Activated T-helper 1 cell treated with anti-CD3 and anti-CD28 coated beads, Interleukin-12 subunit alpha, Interleukin-12 subunit beta, Interleukin-2, Interleukin-4 antibody, amounts not matched to agents 30 ng/mL and 10 ng/mL and 1 ng/mL, durations not matched to agents 14 hours and 24 hours and 36 hours (primary cell): ENCODE measurements at places on chromosomes 3 and 15. TPM values are rescaled to one million over a fixed set of nuclear protein-coding genes. Genes with fewer than 3 reads are reported as not detected.
A peak's percentile ranks its signal among the peaks of the same experiment; 100 is the strongest.

Gene HYAL2
- total RNA-seq, result 15.5 and 16.1 TPM in 2 replicates

Gene RUBCN
- 44.7 and 45.2 TPM in 2 replicates for total RNA-seq

Gene IL5RA
- total RNA-seq, result 0.12 TPM in 1 of 2 replicates, not detected in the other

GRCh38 chr3:150830745-150831144 lies 67.8 kb upstream of the SIAH2 start:
- H3K27me3 ChIP-seq, result peaks cover 6% of the 10 kb centered on the region
- H3K36me3 ChIP-seq, result no peaks in the 10 kb centered on the region
- DNase-seq, result no peak
- no peak overlapping the region for H3K4me3 ChIP-seq
- no peak overlapping the region for H3K27ac ChIP-seq

DNA sequence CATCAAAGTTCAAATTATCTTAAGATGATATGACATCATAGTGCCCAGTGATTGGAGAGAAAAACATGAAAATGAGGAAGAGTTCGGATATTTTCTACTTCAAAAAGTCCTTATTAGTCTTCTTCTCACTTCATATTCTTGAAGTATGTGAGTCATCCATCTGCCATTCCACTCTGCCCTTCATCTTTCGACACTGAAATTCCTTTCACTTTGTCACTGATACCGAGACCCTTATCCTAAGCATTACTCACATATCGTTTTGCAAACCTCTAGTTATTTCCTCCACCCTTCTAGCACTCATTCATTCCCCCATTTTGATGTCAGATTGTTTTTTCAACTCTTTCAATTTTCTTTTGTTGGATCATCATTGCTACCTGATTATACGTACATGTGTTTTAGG lies 4.0 kb downstream of the OR5H14 start:
- no peaks in the 10 kb centered on the region for H3K36me3 ChIP-seq
- H3K4me3 ChIP-seq, result no peak overlapping the region
- peaks cover 2% of the 10 kb centered on the region for H3K27me3 ChIP-seq
- no peak overlapping the region for H3K27ac ChIP-seq
- H3K4me1 ChIP-seq, result no peaks in the 10 kb centered on the region

- no peaks in the 10 kb centered on the region for H3K4me1 ChIP-seq
- no peaks in the 10 kb centered on the region for H3K36me3 ChIP-seq
- no peak for DNase-seq
Observed at GRCh38 chr3:13616359-13616758, 67.4 kb downstream of the FBLN2 start.

DNA sequence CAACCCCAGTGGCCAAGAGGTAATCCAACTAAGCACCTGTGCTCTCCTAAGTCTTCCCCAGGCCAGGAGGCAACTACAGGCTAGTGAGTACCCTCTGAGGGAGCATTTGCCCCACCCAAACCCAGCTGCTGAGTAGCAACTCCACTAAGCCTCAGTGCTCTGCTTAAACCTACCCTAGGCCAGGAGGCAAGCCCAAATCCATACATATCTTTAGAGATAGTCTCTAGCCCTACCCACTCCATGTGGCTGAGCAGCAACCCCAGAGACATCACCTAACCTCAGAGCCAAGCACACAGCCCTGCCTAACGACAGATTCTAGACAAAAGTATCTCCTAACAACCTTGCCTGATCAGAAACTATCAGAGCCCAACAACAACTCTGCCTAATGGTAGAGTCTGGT lies 132.8 kb upstream of the TTC14 start:
- H3K4me3 ChIP-seq, result no peak overlapping the region
- H3K27me3 ChIP-seq, result no peaks in the 10 kb centered on the region
- H3K4me1 ChIP-seq, result no peaks in the 10 kb centered on the region
- no peaks in the 10 kb centered on the region for H3K36me3 ChIP-seq
- DNase-seq, result no peak

DNA sequence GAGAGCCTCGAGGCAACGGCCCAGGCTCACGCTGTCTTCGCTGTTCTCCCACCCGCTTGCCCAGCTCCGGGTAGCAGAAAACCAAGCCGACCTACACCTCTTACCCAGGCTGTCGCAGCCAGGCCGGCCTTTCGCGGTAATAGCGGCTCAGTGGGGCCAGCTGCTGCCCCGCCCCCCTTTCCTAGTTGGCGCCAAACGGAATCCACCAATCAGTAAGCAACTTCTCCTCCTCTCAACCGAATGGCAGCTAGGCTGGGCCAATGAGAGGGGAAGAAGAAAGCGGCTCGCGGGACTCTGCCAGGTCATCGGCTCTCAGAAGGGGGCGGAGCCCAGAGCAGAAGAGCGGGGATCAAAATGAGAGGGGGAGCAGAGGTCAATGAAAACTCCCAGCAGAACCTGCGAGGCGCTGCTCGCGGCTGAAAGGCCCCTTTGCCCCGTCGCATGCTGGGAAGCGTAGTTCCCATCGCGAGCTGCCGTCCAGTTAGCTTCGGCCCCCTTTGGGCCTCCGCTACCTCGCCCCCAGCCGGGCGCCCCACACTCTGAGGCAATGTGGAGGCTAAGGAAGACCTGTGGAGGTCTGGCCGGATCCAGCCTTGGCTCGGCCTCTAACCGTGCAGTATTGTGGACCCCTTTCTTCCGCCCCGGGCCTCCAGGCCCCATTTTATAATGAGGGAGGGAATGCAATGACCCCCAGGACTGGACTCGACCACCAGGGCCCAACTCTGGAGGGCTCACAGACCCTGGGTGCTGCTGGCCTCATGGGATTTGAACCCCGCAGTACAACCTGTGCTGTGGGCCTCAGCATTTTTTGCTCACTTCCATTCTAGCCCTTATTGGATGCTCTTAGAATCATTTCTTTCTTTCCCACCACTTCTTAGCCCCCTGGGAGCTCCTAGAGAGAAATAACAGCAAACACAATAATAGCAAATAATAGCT lies at the start of gene CDC25A:
CDC25A (minus strand) TSS at position 152 of the 936 bp plus-strand sequence. CDS start 470 bp downstream, outside the sequence.
- peak; percentile 95 for DNase-seq
- H3K27ac ChIP-seq, result peak within 1 kb of the TSS; percentile 92
- H3K27me3 ChIP-seq, result peaks cover 6% of the 10 kb centered on the region
- peaks cover 35% of the 10 kb centered on the region for H3K4me1 ChIP-seq

Gene PAQR5
- 0.12 TPM in 1 of 2 replicates, not detected in the other for total RNA-seq

Gene LRRIQ4
- total RNA-seq, result 0.10 and 0.12 TPM in 2 replicates

Gene GUCA1C
- total RNA-seq, result not detected in 2 replicates
